ENCODE measurements at places on chromosomes 4 and X.
A peak's percentile ranks its signal among the peaks of the same experiment; 100 is the strongest.

GRCh38 chrX:53479301-53479700 is 45.1 kb upstream of the HSD17B10 start:
- DNase-seq, result no peak

DNA sequence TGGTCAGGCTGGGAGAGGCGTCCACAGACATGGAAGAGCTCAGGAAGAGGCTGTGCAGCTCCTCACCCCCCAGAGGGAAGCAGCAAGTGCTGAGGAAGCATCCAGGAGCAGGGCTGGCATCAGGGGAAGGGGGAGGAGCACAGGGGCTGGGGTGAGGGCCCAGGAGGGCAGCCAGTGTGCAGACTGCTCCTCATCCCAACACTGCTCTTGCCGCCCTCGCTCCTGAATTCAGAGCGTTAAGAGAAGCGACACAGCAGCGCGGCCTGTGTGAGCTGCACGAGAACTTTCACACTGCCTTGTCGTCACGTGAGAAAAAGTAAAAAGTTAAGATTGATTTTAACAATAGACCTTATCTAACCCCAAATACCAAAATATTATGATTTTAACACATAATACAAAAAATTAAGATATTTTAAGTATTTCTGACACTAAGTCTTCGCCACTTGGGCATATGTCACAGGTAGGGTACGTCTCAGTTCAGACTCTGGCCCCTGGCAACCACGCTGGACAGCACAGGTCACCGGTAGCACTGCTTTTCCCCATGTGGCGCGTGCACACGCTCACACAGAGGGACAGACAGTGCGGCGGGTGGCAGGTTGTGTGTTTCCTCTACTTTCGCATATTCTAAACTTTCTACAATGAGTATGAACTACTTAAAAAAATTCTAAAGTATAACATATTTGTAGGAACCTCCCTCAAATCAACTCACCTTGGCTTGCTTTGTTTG is 19.7 kb downstream of the NOP14 start:
- no peak for DNase-seq

DNA sequence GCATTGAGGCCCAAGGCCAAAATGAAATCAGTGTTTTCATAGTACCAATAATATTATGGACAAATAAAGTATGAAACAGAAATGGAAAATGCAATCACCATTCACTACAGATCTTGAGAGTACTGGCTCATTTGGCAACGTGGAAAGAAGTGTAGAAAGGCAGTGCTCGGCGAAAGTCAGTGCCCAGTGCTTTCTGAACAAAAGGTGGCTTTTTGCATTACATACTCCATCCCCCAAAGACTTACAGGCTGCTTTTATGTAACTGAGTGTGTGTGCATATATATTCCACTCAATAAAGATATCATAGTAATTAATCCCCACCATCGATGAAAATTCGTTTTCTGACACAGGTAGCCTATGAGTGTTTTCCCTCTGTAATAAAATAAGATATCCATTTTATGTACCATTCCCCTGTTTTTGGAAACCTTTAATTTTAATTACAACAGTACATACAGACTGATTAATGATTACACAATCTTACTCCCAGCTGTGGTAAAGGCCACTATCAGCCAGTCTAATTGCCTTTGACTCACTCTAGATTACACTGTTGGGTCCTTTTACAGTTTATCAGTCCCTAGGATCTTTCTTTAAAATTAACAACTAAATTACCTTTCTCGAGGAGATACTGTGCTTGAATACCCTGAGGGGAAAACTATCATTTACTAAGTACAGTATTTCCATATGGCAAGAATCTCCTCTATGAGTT is 65.9 kb downstream of the MAD2L1 start:
- no peak for DNase-seq

DNA sequence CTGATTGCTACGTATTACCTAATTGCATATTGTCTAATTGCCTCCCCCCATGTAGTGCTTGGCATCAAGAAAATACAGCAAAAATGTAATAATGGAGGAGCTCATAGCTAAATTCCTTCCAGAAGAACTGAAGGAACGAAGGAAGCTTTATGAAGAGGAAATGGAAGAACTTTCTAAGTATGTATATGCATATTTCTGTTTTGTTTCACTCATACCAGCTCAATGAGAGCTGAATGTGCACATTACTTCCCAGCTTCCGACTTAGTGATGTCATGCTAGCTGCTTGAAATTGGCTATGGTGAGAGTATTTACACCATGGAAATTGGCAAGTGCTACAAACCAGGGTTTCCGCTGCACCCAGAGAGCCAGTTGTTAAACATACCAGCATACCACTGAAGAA is 34.7 kb downstream of the LONRF3 start:
- DNase-seq, result no peak

DNA sequence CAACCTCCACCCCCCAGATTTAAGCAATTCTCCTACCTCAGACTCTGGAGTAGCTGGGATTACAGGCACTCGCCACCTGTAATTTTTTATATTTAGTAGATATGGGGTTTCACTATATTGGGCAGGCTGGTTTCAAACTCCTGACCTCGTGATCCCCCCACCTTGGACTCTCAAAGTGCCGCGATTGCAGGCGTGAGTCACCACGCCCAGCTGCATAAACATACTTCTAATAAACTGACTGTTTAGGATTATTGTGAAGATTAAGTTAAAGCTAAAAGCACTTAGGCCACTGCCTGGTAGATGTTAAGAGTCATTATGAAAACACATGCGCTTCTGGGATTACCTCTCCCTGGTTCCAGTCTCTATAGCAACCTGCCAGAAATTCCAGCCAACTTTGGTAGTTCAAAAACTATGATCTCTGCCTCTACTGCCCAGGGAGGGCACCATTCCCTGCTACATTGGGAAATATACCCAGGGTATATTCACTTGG is 30.2 kb upstream of the GRIA3 start:
- DNase-seq, result no peak

- no peak for DNase-seq
These were observed 10.5 kb downstream of the PGM2 start for GRCh38 chr4:37836838-37837440.

- DNase-seq, result no peak
These were observed 544.0 kb upstream of the AGA start for GRCh38 chr4:177986236-177986635.

GRCh38 chr4:62162606-62163005 is 962.5 kb downstream of the ADGRL3 start:
- DNase-seq, result no peak

DNA sequence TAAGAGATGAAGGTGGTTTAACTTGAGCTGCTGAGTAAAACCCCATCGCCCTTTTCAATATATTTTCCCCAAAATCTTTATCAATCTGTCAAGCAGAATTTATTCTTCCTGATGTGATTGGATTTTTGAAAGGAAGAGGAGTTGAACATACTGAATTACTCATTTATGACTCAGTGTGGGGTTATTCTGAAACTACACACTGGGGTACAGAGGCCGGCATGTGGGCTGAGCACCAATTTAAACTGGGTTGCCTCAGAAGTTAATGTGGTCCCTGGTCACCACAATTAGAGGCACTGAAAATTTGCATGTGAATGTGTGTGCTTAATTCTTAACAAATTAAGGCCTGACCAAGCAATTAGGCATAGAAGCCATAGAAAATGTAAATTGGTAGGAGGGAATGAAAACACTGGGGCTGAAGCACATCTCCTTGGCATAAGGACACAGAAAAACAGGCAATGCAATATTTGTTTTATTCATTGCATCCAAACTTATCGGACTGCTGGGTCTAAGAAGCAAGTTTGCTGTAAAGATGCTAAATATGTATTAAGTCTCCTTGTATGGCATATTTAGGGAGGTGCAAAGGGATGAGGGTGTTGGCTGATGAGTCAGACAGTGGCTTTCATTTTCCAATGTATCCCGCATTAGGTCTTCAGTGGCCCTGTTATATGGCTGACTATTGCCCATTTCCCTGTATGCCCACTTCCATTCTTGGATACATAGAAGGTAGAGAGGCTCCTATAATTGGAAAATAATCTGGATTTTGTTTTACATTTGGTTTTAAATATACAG is 170.9 kb downstream of the IL15 start:
- peak; percentile 15 for DNase-seq
